ENCODE measurements at places on chromosomes 5 and 9.

DNA sequence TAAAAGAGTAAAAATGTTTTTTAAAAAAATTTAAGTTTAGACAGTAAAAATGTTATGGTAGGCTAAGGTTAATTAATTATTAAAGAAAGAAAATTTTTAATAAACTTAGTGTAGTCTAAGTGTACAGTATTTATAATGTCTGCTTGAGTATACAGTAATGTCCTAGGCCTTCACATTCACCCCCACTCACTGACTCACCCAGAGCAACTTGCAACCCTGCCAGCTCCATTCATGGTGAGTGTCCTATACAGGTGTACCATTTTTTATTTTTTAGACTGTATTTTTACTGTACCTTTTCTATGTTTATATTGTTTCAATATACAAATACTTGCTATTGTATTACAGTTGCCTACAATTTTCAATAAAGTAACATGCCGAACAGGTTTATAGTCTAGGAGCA, 234.1 kb downstream of the AUH start:
- no peak for DNase-seq

GRCh38 chr9:134972140-134972539, 54.4 kb upstream of the FCN1 start:
- no peak for DNase-seq

DNA sequence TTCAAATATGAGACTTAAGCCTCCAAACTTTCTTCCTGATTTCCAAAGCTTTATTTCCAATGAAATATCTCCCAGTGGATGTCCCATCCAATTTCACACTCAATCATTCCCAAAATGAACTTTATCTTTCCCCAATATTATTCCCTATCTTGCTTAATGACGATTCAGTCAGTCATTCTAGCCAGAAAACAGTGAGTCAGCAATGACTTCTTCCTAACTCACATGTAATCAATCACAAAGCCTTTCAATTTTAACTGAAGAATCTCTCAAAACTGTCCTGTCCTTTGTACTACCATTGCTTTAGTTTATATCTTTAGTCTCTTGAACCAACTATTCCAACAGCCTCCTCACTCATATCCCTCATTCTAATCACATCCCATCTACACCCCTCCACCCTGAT, 34.9 kb downstream of the NSA2 start:
- no peak for DNase-seq

DNA sequence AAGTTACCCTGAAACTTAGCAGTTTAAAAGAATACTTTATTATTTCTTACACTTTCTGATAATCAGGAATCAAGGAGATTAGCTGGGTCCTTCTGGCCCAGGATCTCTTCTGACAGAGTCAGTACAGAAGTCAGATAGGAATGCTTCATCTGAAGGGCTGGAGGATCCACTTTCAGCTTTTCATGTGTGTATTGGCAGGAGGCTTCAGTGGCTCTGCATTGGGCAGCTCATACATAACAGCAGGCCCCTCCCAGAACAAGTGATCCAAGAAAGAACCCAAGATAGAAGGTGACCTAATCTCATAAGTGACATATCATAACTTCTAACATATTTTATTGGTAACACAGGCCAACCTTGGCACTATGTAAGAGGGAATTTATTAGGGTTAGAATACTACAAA, 258.4 kb downstream of the HCN1 start:
- DNase-seq = no peak

DNA sequence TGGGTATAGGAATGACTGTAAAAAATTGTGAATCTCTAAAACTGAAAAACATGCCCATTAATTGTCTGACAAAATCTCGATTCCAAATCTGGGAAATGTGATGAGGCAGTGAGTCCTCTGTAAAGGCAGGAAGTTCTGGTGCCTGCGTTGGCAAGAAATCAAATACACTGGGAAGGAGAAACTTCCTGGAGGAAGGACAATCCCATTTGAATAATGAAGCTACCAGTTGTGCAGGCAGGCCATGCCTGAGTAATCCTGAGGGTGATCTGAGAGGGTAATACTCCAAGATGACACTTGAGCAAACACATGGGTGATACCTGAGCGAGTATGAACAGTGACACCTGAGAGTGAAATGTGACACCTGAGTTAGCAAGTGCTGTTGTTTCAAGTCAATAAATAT, 49.7 kb downstream of the KIF24 start:
- no peak for DNase-seq

GRCh38 chr9:96435345-96435744, 14.6 kb upstream of the HABP4 start:
- DNase-seq = no peak

DNA sequence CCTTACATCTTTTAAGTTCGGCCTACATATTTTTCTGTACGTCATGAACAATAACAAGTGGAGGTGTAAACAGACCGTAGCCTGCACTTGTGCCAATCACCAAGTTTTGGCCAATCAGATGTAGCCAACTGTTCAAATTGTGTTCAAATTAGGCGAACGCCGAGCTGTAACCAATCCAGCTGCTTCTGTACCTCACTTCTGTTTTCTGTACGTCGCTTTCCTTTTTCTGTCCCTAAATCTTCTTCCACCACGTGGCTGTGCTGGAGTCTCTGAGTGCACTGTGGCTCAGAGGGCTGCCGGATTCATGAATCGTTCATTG, 26.4 kb downstream of the TRIM14 start:
- no peak for DNase-seq

- DNase-seq = no peak
Measured at GRCh38 chr5:74686962-74687751, 2.1 kb downstream of the HEXB start.

DNA sequence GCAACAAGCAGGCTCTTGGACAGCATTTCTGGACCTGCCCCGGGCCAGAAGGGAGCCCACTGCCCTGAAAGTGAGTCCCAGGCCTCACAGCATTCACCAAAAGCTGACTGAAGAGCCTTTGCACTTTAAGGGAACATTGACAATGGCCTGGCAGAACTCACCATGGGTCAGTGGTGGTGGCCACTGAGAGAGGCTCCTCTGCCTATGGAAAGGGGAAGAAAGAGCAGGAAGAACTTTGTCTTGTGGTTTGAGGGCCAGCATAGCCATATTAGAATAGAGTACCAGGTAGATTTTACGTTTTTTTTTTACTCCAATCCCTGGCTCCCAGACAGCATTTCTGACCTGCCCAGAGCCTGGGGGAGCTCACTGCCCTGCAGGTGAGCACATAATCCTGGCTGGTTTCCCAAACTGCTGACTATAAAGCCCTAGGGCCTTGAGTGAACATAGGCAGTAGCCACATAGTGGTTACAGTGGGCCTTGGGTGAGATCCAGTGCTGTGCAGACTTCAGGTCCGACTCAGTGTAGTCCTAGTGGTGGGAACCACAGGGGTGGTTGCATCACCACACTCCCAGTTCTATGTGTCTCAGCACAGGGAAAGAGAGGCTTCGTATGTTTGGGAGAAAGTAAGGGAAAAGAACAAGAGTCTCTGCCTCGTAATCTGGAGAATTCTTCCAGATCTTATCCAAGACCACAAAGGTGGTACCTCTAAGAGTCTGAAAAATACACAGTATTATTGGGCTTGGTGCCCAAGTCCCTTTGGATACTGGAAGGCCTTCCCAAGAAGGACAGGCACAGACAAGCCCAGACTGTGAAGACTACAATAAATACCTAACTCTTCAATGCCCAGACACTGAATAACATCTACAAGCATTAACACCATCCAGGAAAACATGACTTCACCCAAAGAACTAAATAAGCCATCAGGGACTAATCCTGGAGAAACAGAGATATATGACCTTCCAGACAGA, 89.5 kb downstream of the TSSK1B start:
- no peak for DNase-seq

- DNase-seq = no peak
Measured at GRCh38 chr9:11915699-11916098, 777.5 kb upstream of the TYRP1 start.

DNA sequence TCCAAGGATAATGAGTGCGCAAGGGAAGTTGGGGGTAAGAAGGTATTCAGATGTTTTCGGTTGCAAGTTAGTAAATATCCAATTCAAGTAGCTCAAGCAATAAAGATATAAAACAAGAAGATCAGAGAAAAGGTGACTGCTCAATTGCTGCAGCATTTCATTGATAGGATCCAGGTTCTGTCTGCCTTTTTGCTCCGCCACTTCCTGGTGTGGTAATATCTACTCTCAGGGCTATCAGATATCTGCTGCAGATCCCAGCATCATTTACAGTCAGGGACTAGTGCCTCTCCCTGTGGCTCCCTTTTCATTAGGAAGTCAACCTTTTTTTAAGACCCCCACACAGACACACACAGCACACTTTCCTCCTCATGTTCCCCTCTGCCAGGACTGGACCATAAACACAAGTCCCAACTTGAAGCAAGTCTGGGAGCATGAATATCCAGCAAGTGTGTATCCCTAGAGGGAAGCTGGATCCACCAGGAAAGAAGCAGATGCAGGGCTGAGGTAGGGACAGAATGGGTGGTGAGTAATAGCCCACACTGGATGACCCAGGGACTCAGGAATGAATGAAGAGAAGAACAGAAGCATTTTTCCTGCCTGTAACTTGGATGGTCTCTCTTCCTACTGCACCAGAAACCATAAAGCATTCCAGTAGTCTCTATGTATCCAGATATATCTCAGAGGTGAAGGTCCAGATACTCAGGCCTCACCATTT, 53.7 kb downstream of the ZNF622 start:
- DNase-seq = no peak

DNA sequence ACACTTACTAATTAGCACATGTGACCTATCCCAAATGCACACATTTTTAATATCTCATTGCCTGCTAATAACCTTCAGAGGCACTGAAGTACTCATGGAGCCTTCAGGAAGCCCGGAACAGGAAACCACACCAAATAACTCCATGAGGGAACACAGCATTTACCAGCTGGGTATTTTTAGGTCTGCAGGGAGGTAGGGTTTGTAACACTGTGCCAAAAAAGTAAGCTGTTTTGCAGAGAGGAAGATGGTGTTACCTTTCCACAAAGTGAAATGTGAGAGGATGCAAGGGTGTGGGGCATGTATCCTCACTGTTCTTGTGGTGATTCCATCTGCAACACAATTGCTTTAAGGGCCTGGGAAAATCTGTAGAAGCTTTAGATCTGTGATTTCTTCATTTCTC, 64.4 kb downstream of the NUDT12 start:
- no peak for DNase-seq

GRCh38 chr9:133647765-133648469, 11.8 kb downstream of the DBH start:
- no peak for DNase-seq

- no peak for DNase-seq
Measured at GRCh38 chr5:15926586-15926985, 253.0 kb downstream of the MARCHF11 start.

GRCh38 chr5:9699681-9700080, 69.5 kb upstream of the TAS2R1 start:
- no peak for DNase-seq

- peak; percentile 53 for DNase-seq
Measured at GRCh38 chr5:95697781-95698681, 15.2 kb upstream of the SPATA9 start.

DNA sequence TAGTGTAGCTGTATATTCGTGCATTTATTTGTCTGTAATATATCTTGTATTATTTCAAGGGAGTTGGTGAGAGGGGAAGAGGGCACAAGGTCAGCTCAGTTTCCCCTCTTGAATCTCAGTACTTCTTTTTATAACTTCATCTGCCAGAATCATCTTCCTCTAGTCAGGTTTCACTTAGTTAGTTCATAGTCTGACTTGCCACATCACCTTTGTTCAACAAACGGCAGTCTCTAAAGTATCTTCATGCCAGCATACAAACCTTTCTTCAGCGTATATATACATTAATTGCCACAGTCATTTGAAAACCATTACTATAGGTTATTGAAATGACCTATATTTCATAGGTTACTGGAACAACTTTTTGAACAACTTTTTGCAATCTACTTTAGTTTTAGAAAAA, 1.6 kb downstream of the ECM2 start:
- no peak for DNase-seq

DNA sequence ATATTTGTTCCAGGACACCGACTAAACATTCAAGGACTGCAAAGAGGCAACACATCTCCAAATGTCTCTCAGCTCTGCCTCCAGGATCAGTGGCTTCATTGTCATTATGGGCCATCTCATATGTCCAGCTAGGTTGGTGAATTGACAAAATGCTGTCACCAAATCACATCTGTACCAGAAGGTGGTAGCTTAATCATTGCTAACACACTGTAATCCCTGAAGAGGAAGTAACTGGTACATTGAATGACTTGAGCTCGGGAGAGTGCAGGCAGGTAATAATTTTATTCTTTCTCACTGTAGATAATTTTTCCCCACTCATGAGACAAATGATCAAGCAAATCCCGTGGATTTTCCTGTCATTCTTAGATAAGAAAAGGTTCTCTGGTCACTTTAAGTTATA, 169.8 kb downstream of the SEMA6A start:
- DNase-seq = no peak

- no peak for DNase-seq
Measured at GRCh38 chr5:12611132-12611531, 706.9 kb upstream of the CTNND2 start.

DNA sequence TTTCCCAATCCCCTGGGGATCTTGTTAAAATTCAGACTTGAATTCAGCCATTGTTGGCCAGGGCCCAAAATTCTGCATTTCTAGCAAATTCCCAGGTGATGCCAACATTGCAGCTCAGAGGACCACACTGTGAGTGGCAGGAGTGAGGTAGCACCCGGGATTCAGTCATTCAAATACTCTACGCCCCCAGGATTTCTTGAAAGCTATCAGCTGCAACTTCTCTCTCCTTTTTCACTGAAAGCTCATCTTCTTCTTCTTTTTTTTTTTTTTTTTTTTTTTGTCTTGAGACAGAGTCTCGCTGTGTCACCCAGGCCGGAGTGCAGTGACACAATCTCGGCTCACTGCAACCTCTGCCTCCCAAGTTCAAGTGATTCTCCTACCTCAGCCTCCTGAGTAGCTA, 19.3 kb upstream of the ANKH start:
- DNase-seq = no peak

DNA sequence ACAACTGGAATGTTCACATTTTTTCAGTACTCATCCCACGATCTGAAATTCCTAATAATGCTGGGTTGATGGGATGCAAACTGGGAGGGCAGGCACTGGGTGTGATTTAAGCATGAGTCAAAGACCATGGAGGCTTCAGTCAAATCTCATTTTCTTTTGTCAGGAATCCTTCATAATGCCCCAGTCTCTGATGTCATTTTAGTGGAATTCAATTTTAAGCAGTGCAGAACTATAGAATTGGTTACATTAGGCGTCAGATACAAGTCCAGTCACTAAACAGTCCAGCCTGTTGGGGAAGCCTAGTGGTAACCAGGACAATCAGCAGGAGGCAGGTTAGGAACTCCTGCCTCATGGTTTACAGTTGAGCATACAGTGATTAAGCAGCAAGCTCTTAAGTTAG, 41.0 kb upstream of the TMEM215 start:
- no peak for DNase-seq

GRCh38 chr9:106526716-106527204, 336.2 kb upstream of the ZNF462 start:
- DNase-seq = no peak

- no peak for DNase-seq
Measured at GRCh38 chr9:37197158-37198038, 77.0 kb downstream of the ZCCHC7 start.

GRCh38 chr5:178433273-178433775, 156.9 kb downstream of the COL23A1 start:
- DNase-seq = peak; percentile 32

GRCh38 chr9:71765693-71766092, 2.6 kb downstream of the CEMIP2 start:
- no peak for DNase-seq

- no peak for DNase-seq
Measured at GRCh38 chr5:1864896-1865440, 17.8 kb downstream of the IRX4 start.
